ENCODE measurements at places on chromosomes 4 and X.

GRCh38 chr4:164648151-164648848, 105.6 kb upstream of the SMIM31 start:
- no peak for DNase-seq

GRCh38 chrX:78754917-78755316, 7.4 kb downstream of the LPAR4 start:
- no peak for DNase-seq

DNA sequence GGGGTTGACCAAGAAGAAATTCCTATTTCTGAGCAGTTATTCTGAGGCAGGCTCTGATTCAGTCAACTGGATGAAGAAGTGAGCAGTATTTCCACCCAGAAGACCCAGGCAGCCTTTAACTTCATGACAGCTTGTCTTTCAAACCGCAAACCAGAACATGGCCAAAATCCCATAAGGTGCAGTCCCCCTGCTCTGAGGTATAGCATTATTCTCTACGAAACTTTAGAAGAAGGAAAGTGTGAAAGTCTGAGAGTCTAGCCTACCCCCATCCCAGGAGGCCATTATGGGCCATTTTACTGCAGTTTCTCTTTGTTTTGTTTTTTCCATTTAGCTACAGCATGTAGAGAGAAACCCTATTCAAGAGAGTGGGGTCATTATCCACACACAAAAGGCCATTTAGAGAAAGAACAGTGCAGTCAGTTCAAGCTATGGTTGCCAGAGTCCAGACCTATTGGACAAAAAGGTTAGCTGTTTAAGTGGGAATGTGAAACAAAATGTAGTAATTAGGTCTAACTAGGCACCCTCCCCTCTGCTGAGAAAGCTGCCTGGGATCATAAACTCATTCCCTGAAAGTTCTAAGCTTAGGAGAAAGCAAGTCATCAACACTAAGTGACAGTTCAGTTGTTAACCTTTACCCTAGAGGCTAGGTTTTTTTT, 52.1 kb upstream of the RASGEF1B start:
- DNase-seq, result no peak

DNA sequence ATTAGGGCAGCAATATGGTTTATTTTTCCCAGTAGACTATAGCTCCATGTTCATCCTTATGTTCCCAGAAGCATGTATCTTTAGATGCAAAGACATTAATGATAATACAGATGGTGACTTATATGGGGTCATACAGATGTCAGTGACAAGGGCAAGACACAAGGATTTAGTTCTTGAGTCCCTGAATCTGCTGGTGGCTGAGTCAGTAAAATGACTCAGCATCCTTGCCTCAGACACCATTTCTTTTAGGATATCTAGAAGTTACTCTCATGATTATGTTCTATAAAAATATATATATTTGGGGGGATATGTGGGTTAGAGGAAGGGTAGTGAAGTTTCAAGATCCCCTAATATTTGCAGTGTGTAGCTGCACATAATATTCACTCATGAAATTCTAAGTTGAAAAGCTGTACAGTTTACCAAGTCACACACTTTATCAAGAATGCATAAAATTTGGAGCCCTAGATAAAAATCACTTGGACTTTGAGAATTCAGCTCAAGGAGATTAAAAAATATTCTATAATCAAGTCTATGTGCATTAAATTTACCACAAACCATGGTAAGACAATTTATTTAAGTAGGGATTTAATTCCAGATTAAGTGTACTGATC, 101.9 kb downstream of the LNX1 start:
- DNase-seq, result no peak

GRCh38 chr4:145884775-145885174, 53.8 kb downstream of the ZNF827 start:
- no peak for DNase-seq

DNA sequence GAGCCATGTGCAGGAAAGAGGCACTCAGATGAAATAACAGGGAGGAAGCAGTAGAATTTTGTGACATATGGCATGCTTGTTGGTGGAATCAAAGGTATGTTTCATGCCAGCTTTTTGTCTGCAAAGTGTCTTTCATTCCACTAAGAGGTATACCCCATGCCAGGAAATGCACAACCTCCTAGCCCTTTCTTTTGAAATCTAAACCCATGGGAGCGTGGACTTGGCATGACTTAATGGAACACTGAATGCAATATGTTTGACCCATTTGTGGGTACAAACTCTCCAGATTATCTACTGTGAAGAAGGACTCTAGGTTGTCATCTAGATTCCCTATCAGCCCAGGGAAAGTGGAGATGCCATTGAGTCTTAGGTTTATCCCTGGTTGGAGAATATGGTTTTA, 338.3 kb upstream of the TEX13C start:
- no peak for DNase-seq

- DNase-seq, result no peak
Measured at GRCh38 chr4:152073351-152074087, 312.7 kb upstream of the GATB start.

DNA sequence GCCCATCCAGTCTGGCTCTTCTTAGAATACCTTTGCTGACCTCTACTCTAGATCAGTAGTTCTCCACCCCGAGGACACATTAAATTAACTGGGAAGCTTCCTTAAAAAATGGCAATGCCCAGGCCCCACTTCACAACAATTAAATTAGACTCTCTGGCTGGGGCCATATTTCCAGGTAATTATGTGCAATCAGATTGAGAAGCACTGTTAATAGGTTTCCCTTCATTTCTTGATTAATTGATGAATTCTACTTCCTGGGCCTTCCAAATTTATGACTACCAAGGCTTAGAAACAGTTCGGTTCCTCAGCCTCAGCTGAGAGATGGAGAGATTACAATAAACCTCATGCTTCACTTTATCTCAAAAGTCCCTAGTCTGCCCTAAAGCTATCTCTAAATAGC, 71.7 kb upstream of the LIMCH1 start:
- no peak for DNase-seq

GRCh38 chr4:1659104-1660043, 24.7 kb downstream of the FAM53A start:
- DNase-seq, result no peak

GRCh38 chr4:89247951-89248350, 59.6 kb downstream of the GPRIN3 start:
- DNase-seq, result no peak

GRCh38 chrX:102958794-102959193, 21.7 kb downstream of the RAB40AL start:
- no peak for DNase-seq

DNA sequence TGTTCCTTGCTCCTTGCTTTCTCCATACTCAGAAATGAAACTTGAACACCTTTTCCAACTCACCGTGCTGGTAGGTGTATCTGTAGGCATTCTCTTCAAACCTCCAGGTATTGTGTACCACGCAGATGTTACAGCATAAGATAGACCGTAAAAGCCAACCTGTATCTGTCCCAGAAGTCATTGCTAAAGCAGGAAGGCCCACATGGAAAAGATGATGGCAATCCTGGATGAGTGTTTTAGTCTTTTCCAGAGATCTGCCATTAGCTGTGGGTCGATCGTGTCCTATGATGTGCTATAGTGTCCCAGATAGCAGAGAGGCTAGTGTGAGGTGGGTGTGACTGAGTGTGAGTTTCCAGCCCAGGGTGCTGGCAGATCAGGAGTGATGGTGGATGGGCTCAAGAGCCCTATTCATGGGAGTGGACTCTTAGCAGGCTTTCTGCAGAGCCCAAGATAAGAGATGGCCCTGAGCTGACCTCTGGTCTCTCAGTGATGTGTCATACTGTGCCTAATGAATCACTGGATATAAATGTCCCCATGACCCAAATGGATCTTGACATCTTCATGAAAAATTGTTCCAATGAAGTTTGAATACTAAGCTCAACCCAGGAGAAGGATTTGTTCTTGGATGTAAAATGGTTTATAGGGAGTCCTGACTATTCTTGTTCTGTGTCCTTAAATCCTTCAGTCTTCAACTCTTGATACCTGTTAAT, 69.1 kb upstream of the WDR1 start:
- DNase-seq, result no peak

DNA sequence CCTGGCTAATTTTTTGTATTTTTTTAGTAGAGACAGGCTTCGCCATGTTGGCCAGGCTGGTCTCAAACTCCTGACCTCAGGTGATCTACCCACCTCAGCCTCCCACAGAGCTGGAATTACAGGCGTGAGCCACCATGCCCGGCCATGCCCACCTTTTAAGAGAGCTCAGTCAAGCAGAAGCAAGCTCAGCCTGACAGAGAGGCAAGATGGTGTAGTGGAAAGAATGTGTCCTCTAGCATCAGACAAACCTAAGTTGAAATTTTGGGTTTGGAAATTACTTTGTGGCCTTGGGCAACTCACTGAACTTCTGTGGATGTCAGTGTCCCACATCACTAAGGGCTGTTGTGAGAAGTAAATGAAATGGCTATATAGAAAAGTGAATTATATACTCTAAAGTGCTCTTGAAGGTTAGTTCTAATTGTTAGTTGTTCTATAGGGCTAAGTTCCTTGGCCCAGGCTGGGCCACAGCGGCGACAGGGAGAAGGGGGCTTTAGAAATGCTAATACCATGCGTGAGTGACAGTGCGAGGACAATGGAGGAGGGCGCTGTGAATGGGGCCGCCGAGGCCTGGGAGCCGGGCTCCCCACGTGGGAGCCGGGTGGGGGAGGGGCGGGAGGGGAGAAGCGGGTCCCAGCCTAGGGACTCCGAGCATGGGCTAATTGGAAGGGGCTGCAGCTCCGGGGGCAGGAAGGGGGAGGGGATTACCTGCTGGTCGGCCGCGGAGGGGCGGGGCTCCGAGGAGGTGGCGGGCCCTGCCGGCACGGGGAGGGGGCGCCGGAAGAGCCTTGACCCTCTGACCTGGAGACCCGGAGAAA, 15.6 kb downstream of the PJA1 start:
- DNase-seq, result no peak

GRCh38 chrX:40325161-40325560, 227.4 kb upstream of the BCOR start:
- DNase-seq, result no peak

DNA sequence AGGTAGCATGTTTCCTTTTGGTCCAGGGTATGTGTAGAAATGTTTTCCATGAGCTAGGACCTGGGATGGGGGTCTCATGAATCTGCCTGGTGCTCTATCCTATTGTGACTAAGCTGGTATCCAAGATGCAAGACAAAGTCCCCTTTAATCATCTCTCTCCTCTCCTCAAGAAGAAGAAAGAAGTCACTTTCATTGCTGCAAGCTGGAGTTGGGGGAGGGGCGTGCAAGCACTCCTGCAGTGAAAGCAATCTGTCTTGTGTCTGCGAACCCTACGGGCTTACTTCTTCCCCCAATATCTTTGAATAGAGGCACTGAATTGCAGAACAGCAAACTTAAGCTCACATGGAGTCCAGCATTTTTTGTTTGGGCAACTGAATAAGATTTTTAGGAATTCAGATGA, 27.2 kb upstream of the GRPR start:
- DNase-seq, result no peak

GRCh38 chr4:53800741-53801140, 209.5 kb upstream of the LNX1 start:
- no peak for DNase-seq
